Mesenchymal stem cell (in vitro differentiated cells and primary cell): ENCODE measurements at places on chromosomes 12 and 14.
A peak's percentile ranks its signal among the peaks of the same experiment; 100 is the strongest.

DNA sequence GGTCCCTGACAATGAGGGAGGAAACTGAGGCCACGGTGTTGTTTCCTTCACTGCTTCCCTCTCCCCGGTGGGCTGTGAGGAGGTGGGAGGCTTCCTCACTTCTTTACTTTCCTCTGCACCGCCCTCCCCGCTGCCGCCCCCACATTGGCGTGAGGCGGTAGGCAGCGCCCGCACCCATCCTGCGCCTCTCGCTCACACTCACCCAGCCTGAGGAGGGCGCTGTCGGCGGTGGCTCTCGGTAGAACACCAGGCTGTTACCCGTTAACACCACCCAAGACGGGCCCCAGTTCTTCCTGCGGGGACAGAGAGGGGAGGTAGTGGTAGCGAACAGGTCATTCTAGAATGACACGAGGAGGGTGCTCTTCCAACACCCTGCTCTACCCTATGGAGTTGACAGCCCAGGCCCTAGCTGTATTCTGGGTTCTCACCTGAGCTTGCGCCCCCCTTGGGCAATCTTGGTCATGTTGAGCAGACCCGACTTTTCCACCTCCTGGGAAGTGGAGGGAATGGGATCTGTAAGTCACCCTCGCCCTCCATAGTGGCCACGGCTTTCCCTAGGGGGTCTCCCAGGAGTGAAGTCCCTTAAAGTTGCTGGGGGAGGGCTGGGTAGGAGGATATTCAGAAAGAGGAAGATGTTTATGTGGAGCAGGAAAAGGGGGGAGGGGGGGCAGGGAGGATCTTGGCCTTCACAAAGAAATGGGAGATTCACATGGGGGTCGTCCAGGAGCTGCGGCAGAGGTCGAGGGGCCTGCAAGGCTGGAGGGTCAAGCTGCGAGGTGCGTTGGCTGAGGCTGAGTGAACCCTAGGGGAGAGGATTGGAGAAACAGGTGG is 3.3 kb downstream of the ARHGAP9 start:
- no peak overlapping the region for H3K27ac ChIP-seq
- peaks cover 63% of the 10 kb centered on the region for H3K27me3 ChIP-seq
- H3K4me1 ChIP-seq = peaks cover 17% of the 10 kb centered on the region
- no peak overlapping the region for H3K4me3 ChIP-seq
- no peaks in the 10 kb centered on the region for H3K36me3 ChIP-seq
- no peak for DNase-seq

- no peak overlapping the region for H3K27ac ChIP-seq
- H3K4me1 ChIP-seq = no peaks in the 10 kb centered on the region
- no peak overlapping the region for H3K4me3 ChIP-seq
Observed at GRCh38 chr14:87171141-87171540, 821.8 kb downstream of the GALC start.

GRCh38 chr12:114340231-114340630 is 65.7 kb downstream of the TBX5 start:
- H3K4me3 ChIP-seq = no peak overlapping the region
- no peak overlapping the region for H3K27ac ChIP-seq
- no peaks in the 10 kb centered on the region for H3K36me3 ChIP-seq
- H3K27me3 ChIP-seq = no peaks in the 10 kb centered on the region
- no peaks in the 10 kb centered on the region for H3K4me1 ChIP-seq

- H3K36me3 ChIP-seq = no peaks in the 10 kb centered on the region
- H3K27me3 ChIP-seq = no peaks in the 10 kb centered on the region
- peak; percentile 2 for DNase-seq
- H3K4me3 ChIP-seq = no peak overlapping the region
Observed at GRCh38 chr12:61367281-61367785, 892.9 kb upstream of the USP15 start.

- H3K4me3 ChIP-seq = no peak overlapping the region
- H3K4me1 ChIP-seq = peaks cover 2% of the 10 kb centered on the region
- H3K27ac ChIP-seq = no peak overlapping the region
- no peaks in the 10 kb centered on the region for H3K27me3 ChIP-seq
Observed at GRCh38 chr12:115437061-115437567, 753.1 kb upstream of the TBX3 start.

GRCh38 chr12:79250186-79250585 is 385.6 kb downstream of the SYT1 start:
- H3K27me3 ChIP-seq = no peaks in the 10 kb centered on the region
- no peak overlapping the region for H3K4me3 ChIP-seq

DNA sequence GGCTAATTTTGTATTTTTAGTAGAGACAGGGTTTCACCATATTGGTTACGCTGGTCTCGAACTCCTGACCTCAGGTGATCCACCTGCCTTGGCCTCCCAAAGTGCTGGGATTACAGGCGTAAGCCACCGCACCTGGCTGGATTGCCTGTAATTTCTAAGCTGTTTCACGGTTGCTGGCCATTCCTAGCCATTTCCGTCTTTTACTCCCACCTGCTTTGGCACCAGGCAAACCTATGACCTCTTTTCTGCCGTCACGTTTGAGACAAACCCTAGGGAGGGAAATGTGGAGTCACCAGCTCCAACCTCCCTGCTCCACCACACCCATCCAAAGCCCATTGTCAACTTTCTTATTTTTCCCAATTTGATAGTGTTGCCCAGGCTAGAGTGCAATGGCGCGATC is 1.2 kb downstream of the GPR132 start:
- no peak overlapping the region for H3K27ac ChIP-seq
- no peak for DNase-seq
- H3K4me3 ChIP-seq = no peak overlapping the region
- H3K36me3 ChIP-seq = no peaks in the 10 kb centered on the region
- H3K27me3 ChIP-seq = peaks cover 3% of the 10 kb centered on the region
- peaks cover 25% of the 10 kb centered on the region for H3K4me1 ChIP-seq

- no peak for DNase-seq
- no peak overlapping the region for H3K27ac ChIP-seq
- peaks cover 3% of the 10 kb centered on the region for H3K4me1 ChIP-seq
- H3K27me3 ChIP-seq = no peaks in the 10 kb centered on the region
Observed at GRCh38 chr12:29220632-29221336, 71.7 kb downstream of the FAR2 start.

- no peaks in the 10 kb centered on the region for H3K27me3 ChIP-seq
- peak overlapping the region; percentile 10 for H3K4me3 ChIP-seq
- H3K36me3 ChIP-seq = no peaks in the 10 kb centered on the region
- H3K4me1 ChIP-seq = no peaks in the 10 kb centered on the region
- no peak for DNase-seq
- no peak overlapping the region for H3K27ac ChIP-seq
Observed at GRCh38 chr14:104212206-104213095, 74.1 kb downstream of the KIF26A start.
